ENCODE measurements at places on chromosomes 12 and 14. TPM values are rescaled to one million over a fixed set of nuclear protein-coding genes. Genes with fewer than 3 reads are reported as not detected.

DNA sequence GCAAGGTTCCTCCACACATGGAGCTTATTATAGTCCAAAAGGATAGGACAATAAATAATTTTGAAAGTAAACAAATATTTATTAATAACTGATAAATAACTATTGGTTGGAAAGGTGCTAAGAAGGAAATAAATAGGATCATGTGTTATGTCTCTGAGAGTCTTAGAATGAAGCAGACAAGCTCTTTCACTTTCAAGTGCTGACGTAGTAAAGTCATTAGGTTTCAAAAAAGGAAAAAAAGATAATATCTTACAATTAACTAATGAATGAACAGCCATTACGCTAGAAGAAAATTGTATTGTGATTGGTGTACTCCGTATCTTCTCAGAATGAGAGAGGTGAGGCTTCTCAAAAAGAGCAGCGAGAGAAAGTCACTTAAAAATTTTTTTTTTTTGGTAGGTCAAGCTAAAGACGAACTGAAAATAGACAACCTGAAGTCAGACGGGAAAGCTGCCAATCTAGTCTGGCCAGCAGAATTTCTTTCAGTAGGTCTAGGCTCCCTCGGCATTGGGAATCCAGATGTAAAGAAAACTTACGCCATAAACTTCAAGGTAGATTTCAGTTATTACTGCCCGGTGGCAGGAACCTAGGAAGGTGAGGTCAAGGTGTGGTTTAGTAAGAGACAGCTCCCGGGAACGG lies 583 bp upstream of the LEMD3 start:
- DNase-seq: no peak

- DNase-seq: no peak
These were observed 9.5 kb downstream of the CDKN1B start for GRCh38 chr12:12726555-12727093.

Gene TMPO
- polyA plus RNA-seq: 232 TPM

Gene PZP
- polyA plus RNA-seq: 0.53 TPM

Gene CDH24
- 37.3 TPM for polyA plus RNA-seq

Data from renal cortex interstitium (tissue), 15 donors.